ENCODE measurements at places on chromosomes 2 and 18.

DNA sequence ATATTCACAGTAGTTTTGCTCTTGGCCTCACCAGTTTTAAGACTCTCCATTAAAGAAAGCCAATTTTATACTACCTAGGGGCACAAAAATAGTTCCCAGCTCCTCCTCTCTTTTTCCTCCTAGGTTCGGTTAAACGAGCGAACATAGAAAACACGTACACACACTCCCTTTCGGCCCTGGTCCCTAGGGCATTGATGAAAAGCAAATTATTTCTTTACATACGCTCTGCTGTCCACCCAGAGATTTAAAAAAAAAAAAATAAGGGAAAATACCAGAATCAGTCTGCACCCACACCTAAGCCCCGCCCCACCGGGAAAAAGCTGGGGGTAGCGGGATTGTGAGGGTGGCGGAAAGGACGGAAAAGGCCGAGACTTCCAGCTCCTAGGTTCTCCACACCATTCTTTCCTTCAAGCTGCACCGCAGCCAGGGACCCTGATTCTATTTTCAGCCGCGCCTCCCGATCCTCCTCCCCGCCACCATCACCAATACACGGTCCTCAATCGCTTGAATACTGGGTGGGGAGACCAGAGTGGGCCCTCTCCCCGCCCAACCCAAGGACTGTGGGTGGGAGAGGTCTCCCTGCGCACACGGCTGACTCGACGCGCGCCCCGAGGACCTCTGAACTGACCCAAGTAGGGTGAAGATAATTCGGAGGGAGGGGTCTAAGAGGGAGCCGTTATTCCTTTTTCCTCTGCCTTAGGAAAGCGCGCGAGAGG is 769 bp downstream of the ATF2 start:
- DNase-seq = no peak
- peak overlapping the region; percentile 99 for H3K27ac ChIP-seq
- H3K4me3 ChIP-seq = peak overlapping the region; percentile 97

DNA sequence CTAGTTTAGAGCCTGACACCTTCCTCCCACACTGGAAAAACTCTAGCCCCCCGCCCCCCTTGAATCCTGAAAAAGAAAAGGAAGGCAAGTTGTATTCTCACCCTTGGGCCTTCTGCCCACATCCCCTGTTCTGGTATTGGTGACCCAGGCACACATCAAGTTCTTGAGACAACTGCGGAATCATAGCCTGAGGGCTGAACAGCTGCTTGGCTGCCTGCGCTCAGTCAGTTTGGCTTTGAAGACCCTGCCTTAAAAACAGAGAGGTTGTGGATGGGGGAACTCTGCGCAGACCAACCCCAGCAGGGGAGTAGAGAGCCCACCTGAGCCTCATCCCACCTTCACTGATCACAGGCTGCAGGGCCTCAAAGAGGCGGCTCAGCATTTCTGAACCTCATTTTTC is 229.2 kb downstream of the ANAPC1 start:
- peaks cover 12% of the 10 kb centered on the region for H3K4me1 ChIP-seq
- no peaks in the 10 kb centered on the region for H3K36me3 ChIP-seq
- peaks cover 23% of the 10 kb centered on the region for H3K27me3 ChIP-seq

DNA sequence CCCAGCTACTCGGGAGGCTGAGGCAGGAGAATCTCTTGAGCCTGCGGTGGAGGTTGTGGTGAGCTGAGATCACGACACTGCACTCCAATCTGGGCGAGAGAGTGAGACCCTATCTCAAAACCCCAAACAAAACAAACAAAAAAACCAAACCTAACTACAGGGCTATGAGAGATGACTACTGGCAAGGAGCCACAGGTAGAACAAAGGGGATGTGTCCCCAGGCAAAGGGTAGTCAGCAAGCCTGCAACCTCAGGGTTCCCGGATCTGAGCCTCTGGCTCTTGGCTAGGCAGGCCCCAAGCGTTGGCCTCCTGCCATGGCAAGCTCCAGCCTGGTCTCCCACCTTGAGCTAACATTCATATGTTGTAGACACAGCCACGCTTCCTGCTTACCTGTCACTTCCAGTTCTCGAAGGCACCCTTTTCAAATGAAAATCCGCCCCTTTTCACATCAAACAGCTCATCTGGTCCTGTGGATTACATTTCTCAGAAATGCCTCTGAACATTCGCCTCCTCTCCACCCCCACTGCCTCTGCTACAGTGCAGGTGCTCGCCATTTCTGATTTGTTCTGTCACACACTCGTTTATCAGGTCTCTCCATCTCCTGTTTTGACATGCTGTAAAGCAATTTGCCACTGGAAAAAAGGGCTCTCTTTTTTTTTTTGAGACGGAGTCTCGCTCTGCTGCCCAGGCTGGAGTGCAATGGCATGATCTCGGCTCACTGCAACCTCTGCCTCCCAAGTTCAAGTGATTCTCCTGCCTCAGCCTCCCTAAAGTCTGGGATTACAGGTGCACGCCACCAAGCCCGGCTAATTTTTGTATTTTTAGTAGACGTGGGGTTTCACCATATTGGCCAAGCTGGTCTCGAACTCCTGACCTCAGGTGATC is 13.1 kb upstream of the ACTR3 start:
- peak; percentile 76 for DNase-seq
- H3K27ac ChIP-seq = peak overlapping the region; percentile 88
- peak overlapping the region; percentile 48 for H3K4me3 ChIP-seq
- H3K36me3 ChIP-seq = peaks cover 36% of the 10 kb centered on the region
- peaks cover 44% of the 10 kb centered on the region for H3K4me1 ChIP-seq
- H3K27me3 ChIP-seq = no peaks in the 10 kb centered on the region

- no peaks in the 10 kb centered on the region for H3K4me1 ChIP-seq
- no peak overlapping the region for H3K27ac ChIP-seq
- no peaks in the 10 kb centered on the region for H3K36me3 ChIP-seq
- no peak overlapping the region for H3K4me3 ChIP-seq
- peaks cover 19% of the 10 kb centered on the region for H3K27me3 ChIP-seq
- no peak for DNase-seq
These were observed 25.5 kb upstream of the VIT start for GRCh38 chr2:36670881-36671595.

- no peak for DNase-seq
- peaks cover 19% of the 10 kb centered on the region for H3K27me3 ChIP-seq
- H3K36me3 ChIP-seq = no peaks in the 10 kb centered on the region
- H3K4me3 ChIP-seq = no peak overlapping the region
- no peak overlapping the region for H3K27ac ChIP-seq
These were observed 99.4 kb upstream of the ARL5A start for GRCh38 chr2:151927501-151928221.

- peak within 1 kb of the TSS; percentile 63 for H3K4me3 ChIP-seq
- no peaks in the 10 kb centered on the region for H3K36me3 ChIP-seq
These were observed at the start of the genes COL4A3 and COL4A4 for GRCh38 chr2:227163998-227164762. COL4A3 (plus strand) TSS chr2:227164624; CDS start chr2:227164727, 103 bp downstream. COL4A4 (minus strand) TSS chr2:227164205; CDS start chr2:227147483, 16,722 bp downstream.

DNA sequence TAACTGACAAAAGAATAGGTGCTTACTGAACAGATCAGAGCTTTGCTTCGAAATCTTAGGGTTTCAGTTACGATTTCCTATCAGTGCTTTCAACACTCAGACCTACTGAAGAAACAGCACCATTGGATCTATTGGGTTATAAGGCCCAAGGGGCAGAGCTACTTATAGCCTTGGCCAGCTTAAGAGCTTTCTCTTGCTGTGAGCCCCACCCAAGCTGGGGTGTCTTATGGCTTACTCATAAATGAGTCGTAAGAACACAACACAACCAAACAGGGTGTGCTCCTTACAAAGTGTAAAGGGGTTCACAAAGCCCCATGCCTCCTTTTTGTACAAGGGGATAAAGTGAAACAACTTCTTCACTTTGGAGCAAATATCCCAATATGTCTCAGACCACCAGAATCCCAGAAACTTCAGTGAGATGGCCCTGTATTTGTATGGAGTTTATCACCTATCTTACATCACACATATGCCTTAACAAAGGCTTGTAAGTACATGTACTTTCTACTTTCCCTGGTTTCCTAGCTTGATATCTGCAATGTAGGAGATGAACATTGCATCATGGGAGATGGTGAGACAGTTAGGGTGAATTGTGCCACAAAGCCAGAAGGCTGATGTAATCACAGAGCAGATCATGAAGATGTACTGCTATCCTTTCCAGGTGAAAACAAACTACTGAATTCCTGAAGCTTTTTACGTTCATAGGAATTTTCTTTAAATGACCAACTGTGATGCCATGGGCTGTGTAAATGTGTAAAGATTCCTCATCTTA is 115.5 kb upstream of the GLI2 start:
- H3K27ac ChIP-seq = no peak overlapping the region
- no peak for DNase-seq
- no peaks in the 10 kb centered on the region for H3K4me1 ChIP-seq
- H3K36me3 ChIP-seq = no peaks in the 10 kb centered on the region
- no peak overlapping the region for H3K4me3 ChIP-seq

GRCh38 chr18:22279741-22280452 is 110.5 kb downstream of the GATA6 start:
- no peak overlapping the region for H3K27ac ChIP-seq
- no peaks in the 10 kb centered on the region for H3K36me3 ChIP-seq
- H3K27me3 ChIP-seq = no peaks in the 10 kb centered on the region
- peaks cover 14% of the 10 kb centered on the region for H3K4me1 ChIP-seq
- no peak overlapping the region for H3K4me3 ChIP-seq

DNA sequence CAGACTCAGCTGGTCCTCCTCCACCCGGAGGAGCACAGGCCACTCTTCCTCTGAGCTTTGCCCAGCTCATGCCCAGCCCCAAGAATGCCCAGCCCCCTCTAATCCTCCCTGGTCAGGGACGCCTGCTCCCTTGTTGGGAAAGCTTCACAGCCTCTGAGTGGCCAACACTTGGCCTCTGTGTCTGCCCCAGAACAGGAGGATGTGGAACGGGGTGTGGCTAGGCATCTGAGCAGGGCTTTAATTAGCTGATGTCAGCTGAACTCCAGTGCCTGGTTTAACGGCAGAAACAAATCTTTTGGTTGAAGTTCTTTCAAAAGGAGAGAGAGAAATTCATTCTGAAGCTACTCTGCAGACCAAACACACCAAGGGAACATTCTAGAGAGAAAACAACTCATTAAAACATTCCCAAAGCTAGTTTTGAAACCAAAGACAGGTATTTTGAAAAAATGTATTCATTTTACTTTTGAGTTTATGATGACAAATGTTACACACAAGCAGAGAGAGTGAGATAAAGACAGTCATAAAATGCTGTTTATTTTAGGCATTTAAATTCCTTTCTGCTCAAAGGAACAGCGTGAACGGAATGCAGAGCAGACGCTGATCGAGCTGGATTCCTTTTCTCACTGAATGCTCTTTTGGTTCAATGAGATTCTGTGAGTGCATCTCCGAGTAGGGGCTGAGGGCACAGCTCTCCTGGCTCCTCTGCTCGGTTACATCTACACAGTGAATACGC is 63.8 kb downstream of the RTP5 start:
- peaks cover 9% of the 10 kb centered on the region for H3K4me1 ChIP-seq
- no peaks in the 10 kb centered on the region for H3K27me3 ChIP-seq
- peak; percentile 2 for DNase-seq
- no peak overlapping the region for H3K4me3 ChIP-seq

GRCh38 chr2:120224256-120224655 is 1.1 kb upstream of the TMEM185B start:
- H3K36me3 ChIP-seq = peaks cover 51% of the 10 kb centered on the region
- peak; percentile 33 for DNase-seq
- peak overlapping the region; percentile 83 for H3K4me3 ChIP-seq
- no peaks in the 10 kb centered on the region for H3K27me3 ChIP-seq

DNA sequence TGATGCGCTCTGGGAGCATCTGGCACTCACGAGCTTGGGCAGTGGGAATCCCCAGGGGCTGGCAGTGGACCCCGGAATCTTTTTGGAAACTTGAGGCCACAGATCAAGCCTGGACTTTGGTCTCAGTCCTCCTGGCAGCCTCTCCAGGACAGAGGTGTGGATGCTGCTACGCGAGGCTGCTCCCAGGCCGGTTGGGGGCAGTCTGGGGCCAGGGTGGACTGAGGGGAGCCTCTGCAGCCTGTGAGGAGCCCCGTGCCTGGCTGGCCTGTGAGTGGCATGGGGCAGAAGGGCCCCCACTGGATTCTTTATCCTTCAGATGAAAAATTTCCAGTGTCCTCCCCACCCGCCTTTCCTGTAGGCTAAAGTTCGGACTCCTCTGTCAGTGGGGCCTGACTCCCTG is 12.7 kb upstream of the DES start:
- no peak for DNase-seq
- H3K27me3 ChIP-seq = peaks cover 4% of the 10 kb centered on the region
- no peak overlapping the region for H3K4me3 ChIP-seq
- no peaks in the 10 kb centered on the region for H3K4me1 ChIP-seq

GRCh38 chr2:218988650-218989049 is 3.7 kb upstream of the FEV start:
- H3K27ac ChIP-seq = no peak overlapping the region
- H3K4me1 ChIP-seq = peaks cover 9% of the 10 kb centered on the region
- no peak for DNase-seq
- no peaks in the 10 kb centered on the region for H3K36me3 ChIP-seq

- peaks cover 92% of the 10 kb centered on the region for H3K36me3 ChIP-seq
- no peaks in the 10 kb centered on the region for H3K27me3 ChIP-seq
- no peak for DNase-seq
- no peak overlapping the region for H3K27ac ChIP-seq
- no peaks in the 10 kb centered on the region for H3K4me1 ChIP-seq
- no peak overlapping the region for H3K4me3 ChIP-seq
These were observed 55.7 kb downstream of the CTDP1 start for GRCh38 chr18:79735071-79735980.

GRCh38 chr2:214631406-214631805 is 178.1 kb downstream of the BARD1 start:
- no peaks in the 10 kb centered on the region for H3K36me3 ChIP-seq
- no peaks in the 10 kb centered on the region for H3K27me3 ChIP-seq
- H3K4me1 ChIP-seq = no peaks in the 10 kb centered on the region
- no peak for DNase-seq
- H3K4me3 ChIP-seq = no peak overlapping the region

DNA sequence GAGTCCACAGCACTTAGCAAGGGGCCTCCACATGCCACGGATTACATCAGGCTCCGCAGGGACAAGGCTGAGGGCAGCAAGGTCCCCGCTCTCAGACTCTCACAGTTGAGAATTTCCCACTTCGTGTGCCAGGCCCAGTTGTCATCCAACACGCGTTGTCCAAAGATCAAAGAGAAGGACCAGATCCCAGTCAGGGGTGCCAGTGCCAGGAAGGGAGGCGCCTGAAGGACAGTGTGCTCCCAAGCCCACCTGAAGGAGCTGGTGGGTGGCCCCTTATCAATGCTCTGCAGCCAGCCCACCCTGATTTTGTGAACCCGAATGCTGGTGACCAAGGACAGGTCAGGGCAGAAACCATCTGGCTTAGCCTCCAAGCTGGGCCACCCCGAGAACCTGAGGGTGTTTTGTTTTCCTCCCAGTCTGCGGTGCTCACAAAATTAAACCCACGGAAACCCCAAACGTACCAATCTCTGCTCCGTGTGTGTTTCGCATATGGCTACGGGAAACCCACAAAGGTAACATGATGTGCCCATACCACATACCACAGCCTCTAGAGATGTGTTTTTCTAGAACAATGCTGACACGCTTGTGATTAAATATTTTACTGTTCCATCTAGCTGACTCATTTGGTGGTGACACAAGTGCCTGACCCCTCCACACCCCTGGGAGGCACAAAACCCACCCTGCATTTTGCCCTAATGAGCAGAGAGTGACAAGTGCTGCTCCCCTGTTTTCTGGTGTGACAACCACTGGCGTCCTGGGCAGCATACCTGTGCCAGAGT is 24.5 kb downstream of the CRACDL start:
- DNase-seq = no peak
- H3K27me3 ChIP-seq = peaks cover 36% of the 10 kb centered on the region
- no peak overlapping the region for H3K4me3 ChIP-seq
- peaks cover 40% of the 10 kb centered on the region for H3K4me1 ChIP-seq

GRCh38 chr2:31131871-31132270 is 6.4 kb downstream of the GALNT14 start:
- DNase-seq = no peak
- no peak overlapping the region for H3K4me3 ChIP-seq
- H3K27ac ChIP-seq = no peak overlapping the region
